ENCODE measurements at places on chromosomes 12 and 14.

- no peak for DNase-seq
Observed at GRCh38 chr14:95267306-95267705, 52.4 kb downstream of the CLMN start.

GRCh38 chr14:68450391-68451120 is 342.3 kb downstream of the ZFP36L1 start:
- DNase-seq: no peak

- DNase-seq: no peak
Observed at GRCh38 chr12:80422550-80422949, 21.5 kb upstream of the PTPRQ start.

GRCh38 chr14:95460647-95461478 is 55.6 kb downstream of the SYNE3 start:
- no peak for DNase-seq

GRCh38 chr12:12446786-12447185 is 89.9 kb downstream of the BORCS5 start:
- DNase-seq: no peak

GRCh38 chr14:81582420-81582819 is 48.8 kb upstream of the SEL1L start:
- no peak for DNase-seq

DNA sequence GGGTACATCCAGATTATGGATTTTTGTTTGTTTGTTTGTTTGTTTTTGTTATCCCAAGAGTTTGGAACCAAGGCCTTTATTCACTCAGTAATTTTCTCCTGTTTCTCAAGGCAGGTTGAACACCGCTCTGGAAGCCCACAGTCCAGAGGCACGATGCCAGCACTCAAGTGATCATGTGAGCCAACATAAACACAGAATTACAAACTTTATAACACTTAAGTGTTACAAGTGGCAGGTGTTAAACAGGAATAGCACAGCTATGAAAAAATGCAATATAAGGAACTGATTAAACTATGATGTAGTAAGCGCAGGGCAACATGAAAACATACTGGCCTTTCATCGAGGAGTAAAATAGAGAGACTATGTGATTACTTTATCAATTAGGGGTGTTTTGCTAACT is 1885.8 kb upstream of the SEL1L start:
- DNase-seq: no peak

- DNase-seq: no peak
Observed at GRCh38 chr14:79598339-79598738, 613.0 kb downstream of the DIO2 start.

GRCh38 chr12:124344526-124344925 is 49.6 kb downstream of the RFLNA start:
- DNase-seq: no peak

DNA sequence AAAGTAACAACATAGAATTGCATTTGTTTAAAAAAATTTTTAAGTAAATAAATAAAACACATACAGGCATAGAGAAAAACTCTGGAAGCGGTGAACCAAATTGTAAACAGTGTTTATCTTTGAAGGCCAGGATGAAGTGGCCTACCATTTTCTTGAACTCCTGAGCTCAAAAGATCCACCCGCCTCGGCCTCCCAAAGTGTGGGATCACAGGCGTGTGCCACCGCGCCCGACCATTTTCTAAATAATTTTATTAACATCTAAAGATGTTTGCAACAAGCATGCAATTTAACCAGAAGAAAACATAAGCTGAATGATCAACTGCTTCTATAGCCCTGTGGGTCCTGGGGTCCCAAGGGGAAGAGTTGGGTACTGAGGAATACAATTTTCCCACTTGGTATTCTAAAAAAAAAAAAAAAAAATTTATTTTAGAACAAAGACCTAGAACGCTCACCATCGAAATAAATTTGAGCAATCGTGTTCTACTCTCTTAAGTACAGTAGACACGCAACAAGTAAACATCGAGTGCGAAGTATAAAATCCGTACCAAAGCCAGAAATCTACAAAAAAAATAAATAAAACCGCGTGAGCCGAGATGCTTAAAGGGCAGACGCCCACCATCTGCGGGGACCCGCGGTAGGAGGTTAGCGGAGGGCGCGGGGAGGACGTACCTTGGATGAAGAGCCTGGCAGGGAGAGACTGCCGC is 484 bp downstream of the MIS18BP1 start:
- no peak for DNase-seq
